ENCODE measurements at places on chromosomes 16 and 17.

- peak; percentile 6 for DNase-seq
These were observed 33.9 kb downstream of the CYB5D2 start for GRCh38 chr17:4176808-4177472.

- DNase-seq, result no peak
These were observed 20.2 kb downstream of the TSPOAP1 start for GRCh38 chr17:58308173-58308984.

DNA sequence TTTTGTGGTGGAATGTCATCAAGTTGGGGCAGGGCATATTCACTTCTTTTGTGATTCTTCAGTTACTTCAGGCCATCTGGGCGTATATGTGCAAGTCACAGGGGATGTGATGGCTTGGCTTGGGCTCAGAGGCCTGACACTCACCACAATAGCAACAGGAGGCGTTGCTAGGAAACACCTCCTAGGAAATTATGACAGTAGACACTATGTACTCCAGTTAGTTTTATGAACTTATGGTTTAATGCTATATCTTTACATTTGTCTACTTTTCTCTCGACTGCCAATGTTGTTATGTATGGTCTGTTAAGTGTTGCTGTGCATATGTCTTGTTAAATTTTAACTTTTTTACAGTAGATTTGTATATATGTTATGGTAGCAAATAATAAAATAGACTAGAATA, 788.7 kb upstream of the GOT2 start:
- no peak for DNase-seq

- no peak for DNase-seq
These were observed 20.7 kb upstream of the GLG1 start for GRCh38 chr16:74627506-74628220.

GRCh38 chr16:12674071-12674470, 129.6 kb downstream of the CPPED1 start:
- no peak for DNase-seq

- no peak for DNase-seq
These were observed 60.6 kb downstream of the SCNN1B start for GRCh38 chr16:23362460-23363317.

- no peak for DNase-seq
These were observed 24.6 kb upstream of the SHISA9 start for GRCh38 chr16:12876778-12877177.

GRCh38 chr17:62966426-62967204, 580 bp downstream of the TANC2 start:
- DNase-seq, result peak; percentile 38

DNA sequence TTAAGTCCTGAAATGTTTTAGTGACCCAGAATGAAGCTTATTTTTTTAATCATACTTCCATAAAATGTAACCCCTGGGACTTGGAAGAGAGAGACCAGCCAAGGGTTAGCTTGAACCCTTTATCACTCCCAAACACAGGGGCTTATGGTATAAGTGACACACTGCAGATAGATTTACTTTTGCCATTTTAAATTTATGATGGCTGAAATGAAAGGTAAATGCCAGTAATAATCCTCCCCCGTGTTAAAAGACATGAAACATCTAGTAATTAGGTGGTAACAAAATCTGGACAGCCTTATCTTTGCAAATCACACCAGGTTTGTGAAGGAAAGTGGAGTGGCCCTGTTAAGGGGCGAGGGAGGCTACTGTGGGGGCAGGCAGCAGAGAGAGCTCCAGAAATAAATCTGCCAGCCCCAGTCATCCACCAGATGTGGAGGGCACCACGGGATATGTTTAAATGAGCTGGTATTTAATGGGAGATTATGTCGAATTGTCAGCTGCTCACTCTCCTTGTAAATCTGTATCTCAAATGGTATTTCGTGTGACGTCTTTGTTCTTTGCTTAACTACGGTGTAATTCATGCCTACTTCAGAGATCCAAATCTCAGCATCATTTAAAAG, 326.5 kb downstream of the WWOX start:
- DNase-seq, result no peak

GRCh38 chr17:17091856-17092756, 49.8 kb downstream of the MPRIP start:
- no peak for DNase-seq

GRCh38 chr17:44792276-44792675, 33.5 kb downstream of the ADAM11 start:
- no peak for DNase-seq

GRCh38 chr17:40338058-40338457, 26.5 kb downstream of the GJD3 start:
- no peak for DNase-seq

- no peak for DNase-seq
These were observed 35.2 kb upstream of the CAPN15 start for GRCh38 chr16:492211-492875.

All from stimulated activated CD4-positive, alpha-beta T cell treated with anti-CD3 and anti-CD28 coated beads, Interleukin-12 subunit alpha, Interleukin-12 subunit beta, amount 100 ng/mL, for 24 hours (primary cell).